ENCODE measurements at places on chromosomes 1 and 21. TPM values are rescaled to one million over a fixed set of nuclear protein-coding genes. Genes with fewer than 3 reads are reported as not detected.
A peak's percentile ranks its signal among the peaks of the same experiment; 100 is the strongest.

- H3K4me1 ChIP-seq, result no peaks in the 10 kb centered on the region
- no peak overlapping the region for H3K27ac ChIP-seq
- no peak overlapping the region for H3K4me3 ChIP-seq
- no peaks in the 10 kb centered on the region for H3K27me3 ChIP-seq
- H3K36me3 ChIP-seq, result peaks cover 16% of the 10 kb centered on the region
These were observed 49.3 kb downstream of the SCP2 start for GRCh38 chr1:52976183-52977035.

- peaks cover 57% of the 10 kb centered on the region for H3K4me1 ChIP-seq
- DNase-seq, result no peak
- H3K36me3 ChIP-seq, result no peaks in the 10 kb centered on the region
- H3K27me3 ChIP-seq, result no peaks in the 10 kb centered on the region
- H3K4me3 ChIP-seq, result no peak overlapping the region
- H3K27ac ChIP-seq, result no peak overlapping the region
These were observed 24.7 kb downstream of the CAPZB start for GRCh38 chr1:19460535-19461219.

Gene KRTAP11-1
- total RNA-seq, result not detected

Gene EDARADD
- total RNA-seq, result not detected

GRCh38 chr1:2300004-2300771 lies 72.1 kb downstream of the SKI start:
- peaks cover 45% of the 10 kb centered on the region for H3K4me1 ChIP-seq
- peak overlapping the region; percentile 33 for H3K4me3 ChIP-seq
- H3K36me3 ChIP-seq, result peaks cover 24% of the 10 kb centered on the region
- no peaks in the 10 kb centered on the region for H3K27me3 ChIP-seq
- peak; percentile 43 for DNase-seq

All from ascending aorta (tissue), 2 donors.